ENCODE measurements at places on chromosomes 1 and 21.
A peak's percentile ranks its signal among the peaks of the same experiment; 100 is the strongest.

DNA sequence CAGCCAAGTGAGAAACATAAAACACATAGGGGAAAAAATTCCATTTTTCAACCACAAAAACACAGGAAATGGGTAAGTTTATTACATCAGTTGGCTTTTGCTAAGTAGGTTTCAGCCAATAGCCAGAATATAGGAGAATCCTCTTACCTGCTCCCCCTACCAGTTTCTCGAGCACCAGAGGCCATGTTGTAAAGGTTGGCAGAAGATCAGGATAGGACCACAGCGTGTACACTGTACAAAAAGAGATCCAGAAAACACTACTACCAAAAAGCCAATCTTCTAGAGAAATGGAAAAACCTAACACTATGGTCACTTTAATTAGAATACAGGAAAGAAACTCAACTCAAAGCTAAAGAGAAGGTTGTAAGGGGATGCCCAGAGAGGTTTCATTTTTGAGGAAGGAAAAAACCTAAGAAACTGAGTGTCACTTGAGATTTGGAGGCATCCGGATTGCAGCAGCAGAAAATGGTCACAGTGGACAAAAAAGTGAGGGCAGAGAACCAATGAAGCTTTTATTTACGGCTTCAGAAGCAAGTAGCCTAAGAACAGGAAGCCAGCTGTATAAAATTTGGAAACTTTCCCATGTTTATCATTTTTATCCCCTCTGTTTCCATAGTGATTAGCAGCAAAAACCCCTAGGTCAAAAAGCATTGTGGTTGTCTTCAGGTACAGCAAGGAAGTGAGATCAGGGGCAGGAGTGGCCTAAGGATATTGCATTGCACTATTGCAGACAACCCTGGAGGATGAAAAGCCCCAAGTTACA lies 2.9 kb downstream of the EIF2D start:
- DNase-seq = no peak

DNA sequence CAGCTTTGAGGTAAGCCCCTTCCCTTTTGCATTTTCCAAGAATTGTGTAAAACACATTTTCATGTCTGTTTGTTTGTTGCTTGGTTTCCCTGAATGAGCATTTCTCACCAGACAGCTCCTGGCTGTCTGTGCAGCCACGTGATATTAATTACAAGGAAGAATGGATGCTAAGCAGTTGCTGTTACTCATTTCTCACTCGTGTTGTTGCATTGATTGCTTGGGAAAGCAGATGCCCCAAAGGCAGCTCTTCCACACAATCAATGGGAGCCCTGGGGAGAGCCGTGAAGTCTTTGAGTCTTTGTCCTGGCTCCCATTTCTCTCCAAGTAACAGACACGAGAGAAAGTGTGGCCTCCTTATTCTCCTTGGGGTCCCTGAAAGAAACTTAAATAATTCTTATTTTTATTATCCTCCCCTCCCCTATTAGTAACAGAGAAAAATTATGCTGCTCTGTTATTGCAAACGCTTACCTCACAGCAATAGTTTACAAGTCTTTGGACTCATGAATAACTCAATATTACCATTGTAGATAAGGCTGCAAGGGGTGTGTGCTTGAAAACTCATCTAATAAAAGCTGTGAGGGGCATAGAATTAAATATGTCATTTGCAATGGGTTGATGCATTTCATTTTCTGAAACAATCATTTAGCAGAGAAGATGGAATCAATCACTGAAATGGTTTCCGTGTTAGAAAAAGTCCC lies 127.7 kb upstream of the CAMK1G start:
- DNase-seq = no peak

GRCh38 chr1:66352792-66353191 lies 181.2 kb upstream of the SGIP1 start:
- DNase-seq = no peak

GRCh38 chr1:115764541-115764940 lies 4.0 kb downstream of the CASQ2 start:
- peak; percentile 47 for DNase-seq

DNA sequence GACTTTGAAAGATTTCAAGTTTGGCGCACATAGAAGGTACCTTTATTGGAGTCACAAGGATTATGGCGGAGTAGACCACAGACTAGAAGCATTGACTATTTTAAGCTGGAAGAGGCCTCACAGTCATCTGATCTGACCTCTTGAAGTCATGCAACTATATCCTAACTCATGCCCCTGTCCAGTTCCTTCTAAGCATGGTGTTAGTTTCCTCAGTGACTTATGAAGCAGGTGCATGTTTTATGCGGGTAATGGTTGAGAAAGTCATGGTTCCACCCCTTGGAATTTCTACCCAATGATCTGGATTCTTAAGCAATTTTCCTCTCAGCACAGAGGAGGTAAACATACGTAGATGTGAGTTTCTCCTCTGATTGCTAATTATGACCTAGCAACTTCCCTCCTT lies 11.7 kb downstream of the OLFML3 start:
- DNase-seq = no peak

DNA sequence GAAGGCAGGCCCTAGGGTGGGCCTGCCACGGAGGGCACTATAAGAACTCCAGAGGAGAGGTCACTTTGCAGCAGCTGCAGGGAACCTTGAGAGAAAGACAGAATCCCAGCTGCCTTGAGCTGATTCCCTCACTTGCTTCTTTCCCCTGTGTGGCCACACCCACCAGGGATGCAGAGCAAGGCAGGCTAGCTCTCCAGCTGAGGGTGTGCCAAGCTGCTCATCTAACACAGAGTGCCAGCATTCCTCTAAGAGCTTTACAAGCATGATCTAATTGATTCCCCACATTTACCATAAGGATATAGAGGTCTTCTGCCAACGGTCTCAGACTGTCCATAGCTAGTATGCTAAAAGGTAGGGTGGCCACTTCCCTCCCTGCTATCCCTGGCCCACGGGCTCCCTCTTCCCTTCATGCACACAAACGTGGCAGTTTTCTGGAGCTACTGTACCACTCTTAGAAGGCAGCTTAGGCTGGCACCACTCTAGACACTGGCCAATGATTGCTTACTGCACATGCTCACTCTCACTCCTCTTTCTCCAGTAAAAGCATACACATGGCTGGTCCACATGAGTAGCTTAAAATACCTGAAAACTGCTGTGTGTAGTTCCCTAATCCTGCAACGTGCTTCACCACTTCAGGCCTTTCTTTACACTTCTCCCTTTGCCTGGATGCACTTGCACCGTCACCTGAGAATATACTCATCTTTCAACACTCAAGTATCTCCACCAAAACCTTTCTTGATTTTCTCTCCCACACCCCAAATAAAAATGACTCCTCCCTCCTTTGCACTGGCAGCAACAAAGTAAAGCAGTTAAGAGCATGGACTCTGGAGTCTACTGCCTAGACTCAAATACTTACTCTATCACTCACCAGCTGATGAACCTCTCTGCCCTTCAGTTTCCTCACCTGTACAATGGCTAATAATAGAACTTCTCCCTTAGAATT lies 57.7 kb downstream of the DMAP1 start:
- no peak for DNase-seq

DNA sequence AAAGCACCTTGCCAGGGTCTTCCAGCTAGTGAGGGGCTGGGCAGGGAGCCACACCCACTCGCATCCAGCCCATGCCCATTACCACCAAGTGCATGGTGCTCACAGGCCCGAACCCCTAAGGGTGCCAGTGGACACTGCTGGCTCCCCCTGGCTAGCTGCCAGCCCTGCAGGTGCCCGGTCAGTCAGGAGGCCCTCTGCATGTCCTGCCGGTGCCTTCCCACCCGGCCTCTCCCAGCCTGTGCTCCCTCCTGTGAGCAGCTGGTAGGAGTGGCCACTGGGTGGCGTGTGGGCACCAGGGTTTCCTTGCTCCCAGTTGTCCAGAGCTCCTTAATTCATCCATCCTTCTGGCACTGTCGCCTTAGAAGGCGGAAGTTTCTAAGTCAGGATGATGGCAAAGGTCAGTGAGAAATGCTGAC lies 33.4 kb downstream of the QSOX1 start:
- peak; percentile 82 for DNase-seq

- no peak for DNase-seq
These were observed 4.3 kb upstream of the RWDD3 start for GRCh38 chr1:95229706-95230105.

- no peak for DNase-seq
These were observed 3.4 kb upstream of the ZNF678 start for GRCh38 chr1:227559926-227560325.

- no peak for DNase-seq
These were observed 331.7 kb downstream of the PTBP2 start for GRCh38 chr1:97053268-97053667.

- DNase-seq = no peak
These were observed 12.3 kb downstream of the OLFML3 start for GRCh38 chr1:113991467-113991997.

DNA sequence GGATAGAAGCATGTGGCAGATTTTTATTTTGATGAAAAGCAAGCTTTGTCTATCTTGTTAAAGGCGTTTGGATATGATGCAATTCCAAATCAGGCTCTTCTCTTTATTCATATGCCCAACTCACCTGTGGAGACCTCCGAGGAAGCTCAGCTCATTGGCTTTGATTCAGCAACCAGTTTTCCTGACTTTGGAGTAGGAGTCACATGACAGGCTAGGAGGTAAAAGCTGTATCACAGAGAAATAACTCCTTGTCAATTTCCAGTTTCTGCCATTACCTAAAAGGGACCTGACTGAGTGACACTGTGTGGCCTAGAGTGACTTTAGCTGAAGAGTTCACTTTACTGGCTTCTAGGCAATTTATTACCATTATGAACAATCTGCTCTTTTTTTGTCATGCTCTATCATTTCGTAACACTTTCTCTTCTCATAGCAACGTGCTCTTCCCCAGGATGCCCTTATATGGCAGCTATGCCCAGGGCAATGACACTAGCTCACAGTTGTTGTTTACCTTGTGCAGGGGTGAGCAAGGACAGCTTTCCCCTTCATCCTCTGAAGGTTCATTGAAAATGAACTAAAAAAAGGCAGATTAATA lies 107.2 kb downstream of the KCNK1 start:
- no peak for DNase-seq

GRCh38 chr1:192639607-192640368 lies 3.8 kb downstream of the RGS13 start:
- no peak for DNase-seq

DNA sequence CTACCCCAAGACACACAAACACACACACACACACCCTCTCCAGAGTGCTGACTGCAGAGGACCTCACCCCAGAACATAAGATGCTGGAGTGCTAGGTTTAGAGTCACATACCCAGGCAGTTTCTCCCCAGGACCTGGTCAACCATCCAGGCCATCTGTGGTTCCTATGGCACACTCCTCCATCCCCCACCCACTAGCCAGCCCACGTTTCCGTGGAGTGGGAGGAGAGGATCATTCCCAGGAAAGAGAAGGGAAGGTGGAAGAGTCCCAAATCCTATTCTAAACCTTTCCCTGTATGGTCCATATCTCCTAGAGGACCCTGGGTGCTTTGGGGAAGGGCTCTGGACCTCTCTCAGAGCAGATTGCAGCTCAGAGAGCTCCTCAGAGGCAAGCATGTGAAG lies 1.1 kb downstream of the KCNJ9 start:
- DNase-seq = no peak

GRCh38 chr1:238488401-238488800 lies 597.7 kb upstream of the ZP4 start:
- no peak for DNase-seq

GRCh38 chr1:41713557-41714327 lies 205.0 kb downstream of the HIVEP3 start:
- DNase-seq = no peak

- DNase-seq = no peak
These were observed 110.9 kb upstream of the C21orf91 start for GRCh38 chr21:17930093-17930492.

DNA sequence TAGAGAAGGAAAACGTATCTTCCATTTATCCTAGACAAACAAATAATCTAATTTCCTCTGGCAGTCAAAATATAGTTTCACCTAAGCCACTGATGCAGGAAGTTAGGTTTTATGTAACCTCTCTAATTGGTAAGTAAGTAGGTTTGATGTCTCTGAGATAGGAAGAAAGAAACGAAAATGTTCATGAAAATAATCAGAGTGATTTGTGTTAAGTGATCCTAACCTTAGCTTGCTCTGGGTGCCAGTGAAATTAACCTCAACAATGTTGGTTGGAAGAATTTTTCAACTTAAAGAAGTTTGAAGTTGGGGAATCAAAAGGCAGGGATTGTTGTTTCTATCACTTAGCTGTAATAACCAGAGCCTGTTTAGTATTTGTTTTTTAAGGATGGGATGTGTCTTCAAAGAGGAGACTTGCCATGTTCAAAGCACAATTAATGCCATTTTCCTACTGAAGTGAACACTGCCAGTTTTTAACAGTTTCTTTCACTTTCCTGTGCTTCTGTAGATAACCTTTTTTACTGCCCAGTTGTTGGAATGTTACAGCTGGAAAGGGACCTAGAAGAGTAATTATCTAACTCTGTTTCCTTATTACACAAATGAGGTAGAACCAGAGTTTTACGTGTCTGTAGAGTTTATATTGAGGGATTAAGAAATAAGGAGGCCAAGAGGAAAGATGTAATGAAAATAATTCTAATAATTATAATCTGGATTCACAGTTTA lies 18.4 kb downstream of the HIPK1 start:
- DNase-seq = no peak

DNA sequence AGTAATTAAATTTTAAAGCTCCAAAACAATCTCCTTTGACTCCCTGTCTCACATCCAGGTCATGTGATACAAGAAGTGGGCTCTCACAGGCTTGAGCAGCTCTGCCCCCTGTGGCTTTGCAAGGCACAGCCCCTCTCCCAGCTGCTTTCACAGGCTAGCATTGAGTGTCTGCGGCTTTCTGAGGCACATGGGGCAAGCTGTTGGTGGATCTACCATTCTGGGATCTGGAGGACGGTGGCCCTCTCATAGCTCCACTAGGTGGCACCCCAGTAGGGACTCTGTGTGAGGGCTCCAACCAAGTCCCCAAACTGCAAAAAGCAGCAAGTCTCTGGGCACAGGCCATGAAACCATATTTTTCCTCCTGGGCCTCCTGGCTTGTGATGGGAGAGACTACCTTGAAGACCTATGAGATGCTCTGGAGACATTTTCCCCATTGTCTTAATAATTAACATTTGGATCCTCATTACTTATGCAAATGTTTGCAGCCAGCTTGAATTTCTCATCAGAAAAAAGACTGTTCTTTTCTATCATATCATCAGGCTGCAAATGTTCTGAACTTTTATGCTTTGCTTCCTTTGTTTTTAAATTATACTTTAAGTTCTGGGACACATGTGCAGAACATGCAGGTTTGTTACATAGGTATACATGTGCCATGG lies 554.1 kb upstream of the OLFM3 start:
- DNase-seq = peak; percentile 43

GRCh38 chr1:54945393-54945936 lies 35.0 kb upstream of the TMEM61 start:
- DNase-seq = no peak

Data from Caco-2 (cell line).